Activated T-cell treated with anti-CD3 and anti-CD28 coated beads, Interleukin-2, amount 50 U/mL, for 24 hours (primary cell): ENCODE measurements at places on chromosomes 6 and 20.

DNA sequence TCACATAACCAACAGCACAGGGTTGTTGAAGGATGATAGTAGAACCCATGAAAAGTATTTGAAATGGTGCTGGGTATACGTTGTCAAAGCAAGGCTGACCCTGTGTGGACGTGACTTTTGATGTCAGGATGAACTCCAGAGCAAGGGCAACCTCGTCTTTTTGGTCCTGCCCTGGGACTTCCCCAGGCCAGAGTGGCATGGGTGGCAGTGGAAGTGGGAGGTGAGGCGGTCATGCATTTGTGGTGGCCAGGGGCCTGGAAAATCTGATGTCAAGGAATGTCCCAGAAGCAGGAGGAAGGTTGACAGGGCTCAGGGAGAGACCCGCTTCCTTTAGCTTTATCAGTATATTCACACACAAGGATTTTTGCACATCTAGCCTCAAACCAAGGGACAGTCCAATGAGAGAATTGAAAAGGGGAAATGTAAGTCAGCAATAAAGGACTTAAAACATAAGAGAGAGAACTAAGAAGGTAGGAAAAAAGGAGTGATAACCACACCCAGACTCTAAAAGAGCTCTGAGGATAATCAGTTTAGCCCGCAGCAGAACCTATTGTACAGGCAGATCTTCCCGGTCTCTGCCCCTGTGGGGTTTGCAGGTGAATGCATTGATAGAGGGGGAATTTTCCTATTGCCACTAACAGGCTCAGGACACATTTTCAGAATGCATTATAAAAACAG is 98.8 kb upstream of the HDGFL1 start:
- no peaks in the 10 kb centered on the region for H3K27me3 ChIP-seq
- no peak overlapping the region for H3K27ac ChIP-seq
- DNase-seq: no peak

DNA sequence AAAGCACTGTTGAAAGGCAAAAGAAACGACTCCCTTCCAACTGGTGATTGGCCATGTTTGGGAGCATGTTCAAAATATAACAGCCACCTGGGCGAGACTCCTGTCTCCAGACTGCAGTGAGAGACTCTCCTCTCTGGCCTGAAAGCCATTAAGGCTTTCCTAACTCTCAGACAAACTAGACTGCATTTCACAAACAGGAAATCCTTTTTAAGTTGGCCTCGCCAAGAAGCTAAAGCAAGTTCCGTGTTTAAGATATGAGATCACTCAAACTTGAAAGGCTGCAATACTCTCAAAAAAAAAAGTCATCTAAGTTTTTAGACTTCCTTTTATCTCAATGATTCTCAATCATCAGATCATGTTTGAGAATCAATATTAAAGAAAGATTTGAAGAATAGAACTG is 117.0 kb downstream of the TFAP2A start:
- no peak overlapping the region for H3K4me3 ChIP-seq
- H3K4me1 ChIP-seq: no peaks in the 10 kb centered on the region
- no peaks in the 10 kb centered on the region for H3K27me3 ChIP-seq

GRCh38 chr20:39136798-39137197 is 174.7 kb downstream of the DHX35 start:
- no peak for DNase-seq
- H3K27ac ChIP-seq: no peak overlapping the region
- H3K4me1 ChIP-seq: no peaks in the 10 kb centered on the region
- peaks cover 5% of the 10 kb centered on the region for H3K27me3 ChIP-seq
- H3K4me3 ChIP-seq: no peak overlapping the region

DNA sequence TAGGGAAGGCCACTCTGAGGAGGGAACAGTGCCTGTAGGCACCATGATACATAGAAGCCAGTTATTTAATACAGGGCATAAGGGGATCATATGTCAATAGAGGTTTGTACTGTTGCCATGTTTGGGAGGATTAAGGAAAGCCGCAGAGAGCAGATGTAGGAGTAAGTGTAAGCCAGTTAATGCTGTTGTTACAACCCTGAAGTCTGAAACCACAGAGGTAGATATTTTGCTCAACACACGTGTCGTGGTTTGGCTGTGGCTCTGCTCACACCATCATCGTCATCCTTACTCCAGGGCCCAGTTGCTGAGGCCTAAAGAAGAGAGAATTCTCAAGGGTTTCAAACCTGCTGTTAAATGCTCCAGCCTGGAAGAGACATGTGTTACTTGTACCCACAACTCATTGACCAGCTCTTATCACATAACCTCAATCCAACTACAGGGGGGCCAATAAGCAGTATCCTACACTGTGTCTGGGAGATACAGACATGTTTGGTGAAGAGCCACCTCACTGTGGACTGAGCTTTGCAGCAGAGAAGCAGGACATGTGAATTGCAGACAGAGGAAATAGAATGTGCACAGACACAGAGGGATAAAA is 31.0 kb upstream of the PSMF1 start:
- no peaks in the 10 kb centered on the region for H3K27me3 ChIP-seq
- peaks cover 26% of the 10 kb centered on the region for H3K4me1 ChIP-seq
- peaks cover 11% of the 10 kb centered on the region for H3K36me3 ChIP-seq
- no peak overlapping the region for H3K4me3 ChIP-seq
- peak overlapping the region; percentile 23 for H3K27ac ChIP-seq

GRCh38 chr6:26107935-26108334 is 20.7 kb downstream of the HFE start:
- no peak overlapping the region for H3K27ac ChIP-seq
- H3K4me1 ChIP-seq: peaks cover 17% of the 10 kb centered on the region
- peaks cover 2% of the 10 kb centered on the region for H3K27me3 ChIP-seq
- no peaks in the 10 kb centered on the region for H3K36me3 ChIP-seq

DNA sequence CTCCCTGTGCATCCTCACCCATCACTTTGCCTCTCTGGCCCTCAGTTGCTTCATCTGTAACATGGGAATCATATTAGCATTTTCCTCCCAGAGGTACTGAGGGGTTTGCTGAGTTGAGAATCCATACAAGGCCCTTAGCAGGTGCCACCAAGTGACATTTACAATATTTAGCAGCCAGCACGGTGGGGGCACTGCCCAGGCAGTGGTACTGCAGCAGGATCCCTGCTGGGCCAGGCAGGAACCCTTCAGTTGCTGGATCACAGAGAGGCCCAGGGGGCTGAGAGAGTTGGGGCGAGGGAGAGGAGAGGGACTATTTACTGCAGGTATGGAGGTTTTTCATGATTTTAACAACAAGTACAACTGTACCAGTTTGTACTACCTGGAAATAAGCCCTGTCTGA is 65.9 kb downstream of the CDH22 start:
- no peak overlapping the region for H3K4me3 ChIP-seq
- peaks cover 44% of the 10 kb centered on the region for H3K27me3 ChIP-seq
- H3K27ac ChIP-seq: no peak overlapping the region

DNA sequence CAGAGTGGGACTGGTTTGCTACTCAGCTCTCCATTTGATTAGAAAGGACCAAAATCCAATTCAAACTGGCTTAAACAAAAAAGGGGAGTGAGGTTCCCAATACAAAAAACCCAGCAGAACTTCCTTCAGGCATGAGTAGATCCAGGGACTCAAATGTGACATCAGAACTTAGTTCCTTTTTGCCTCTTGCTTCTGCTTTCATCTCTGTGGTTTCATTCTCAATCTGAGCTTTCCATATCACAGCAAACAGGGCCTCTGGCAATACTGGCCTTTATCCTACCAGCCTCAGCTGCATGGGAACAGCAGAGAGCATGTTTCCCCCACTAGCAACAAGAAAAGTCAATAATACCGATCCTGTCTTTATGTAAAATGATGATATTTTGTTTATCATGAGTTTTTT is 28.6 kb upstream of the PRELID3B start:
- H3K4me3 ChIP-seq: no peak overlapping the region
- peaks cover 13% of the 10 kb centered on the region for H3K27me3 ChIP-seq
- H3K4me1 ChIP-seq: peaks cover 36% of the 10 kb centered on the region

GRCh38 chr6:1672379-1672778 is 62.7 kb downstream of the FOXC1 start:
- DNase-seq: no peak
- H3K27me3 ChIP-seq: no peaks in the 10 kb centered on the region
- no peaks in the 10 kb centered on the region for H3K4me1 ChIP-seq
- no peak overlapping the region for H3K4me3 ChIP-seq
- no peaks in the 10 kb centered on the region for H3K36me3 ChIP-seq

DNA sequence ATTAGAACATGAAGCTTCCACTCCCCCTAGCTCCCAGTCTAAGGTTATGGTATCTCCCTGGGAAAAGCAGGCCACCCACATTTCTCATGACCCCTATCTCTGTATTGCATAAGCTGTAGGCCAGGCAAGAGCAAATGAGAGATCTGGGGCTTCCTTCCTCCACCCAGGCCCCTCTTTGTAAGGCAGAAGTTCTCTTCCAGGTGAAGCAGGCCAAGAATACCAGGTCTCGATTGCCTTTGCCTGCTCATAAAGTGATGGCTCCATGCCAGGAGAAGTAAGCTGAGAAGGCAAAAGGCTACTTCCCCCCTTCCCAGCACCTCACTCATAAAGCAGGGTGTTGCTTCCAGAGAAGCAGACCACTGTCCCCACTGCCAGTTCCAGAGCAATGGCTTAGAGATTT is 144.1 kb upstream of the KCNK16 start:
- no peaks in the 10 kb centered on the region for H3K4me1 ChIP-seq
- no peak for DNase-seq
- H3K27ac ChIP-seq: no peak overlapping the region
- H3K36me3 ChIP-seq: no peaks in the 10 kb centered on the region

- no peaks in the 10 kb centered on the region for H3K27me3 ChIP-seq
- H3K27ac ChIP-seq: peak overlapping the region; percentile 74
- peaks cover 5% of the 10 kb centered on the region for H3K36me3 ChIP-seq
- H3K4me3 ChIP-seq: peak overlapping the region; percentile 92
Measured at GRCh38 chr6:29749308-29749662, 26.1 kb downstream of the HLA-F start.

- no peak for DNase-seq
- H3K27ac ChIP-seq: peak overlapping the region; percentile 41
- peaks cover 53% of the 10 kb centered on the region for H3K4me1 ChIP-seq
- peaks cover 85% of the 10 kb centered on the region for H3K36me3 ChIP-seq
- no peaks in the 10 kb centered on the region for H3K27me3 ChIP-seq
- no peak overlapping the region for H3K4me3 ChIP-seq
Measured at GRCh38 chr6:36862164-36862847, 12.3 kb downstream of the PPIL1 start.

DNA sequence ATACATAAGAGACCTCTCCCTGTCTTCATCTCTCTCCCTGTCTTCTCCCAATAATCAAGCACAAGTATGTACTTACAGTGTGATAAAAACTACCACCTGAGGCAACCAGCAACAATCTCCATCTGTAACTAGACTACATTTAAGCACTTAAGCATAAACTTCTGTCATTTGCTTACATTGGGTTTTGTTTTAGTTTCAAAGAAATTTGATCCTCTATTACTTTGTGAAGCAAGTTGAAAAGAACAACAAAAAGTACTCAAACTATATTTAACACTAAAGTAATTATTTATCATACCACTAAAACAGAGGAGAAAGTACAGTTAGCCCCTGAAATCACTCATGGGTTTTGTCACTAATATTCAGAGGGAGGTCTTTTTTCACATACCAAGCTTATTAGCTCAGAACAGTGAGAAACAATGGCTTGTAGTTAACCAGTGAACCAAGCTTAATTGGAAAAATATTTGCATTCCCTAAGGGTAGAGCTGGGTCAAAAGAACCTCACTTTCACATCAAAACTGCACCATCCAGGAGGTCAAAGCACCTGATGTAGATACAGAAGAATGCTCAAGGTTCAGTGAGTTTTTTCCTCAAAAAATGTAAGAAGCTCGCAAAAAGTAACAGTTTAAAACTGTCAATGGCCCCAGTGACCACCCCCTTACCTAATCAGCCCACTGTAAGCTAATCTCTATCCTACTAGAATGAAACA is 34.1 kb downstream of the DCDC2 start:
- H3K4me1 ChIP-seq: no peaks in the 10 kb centered on the region
- H3K36me3 ChIP-seq: no peaks in the 10 kb centered on the region
- H3K27me3 ChIP-seq: peaks cover 39% of the 10 kb centered on the region
- DNase-seq: no peak

- no peak overlapping the region for H3K4me3 ChIP-seq
- H3K27me3 ChIP-seq: no peaks in the 10 kb centered on the region
- DNase-seq: no peak
- H3K27ac ChIP-seq: no peak overlapping the region
- H3K4me1 ChIP-seq: no peaks in the 10 kb centered on the region
- H3K36me3 ChIP-seq: no peaks in the 10 kb centered on the region
Measured at GRCh38 chr6:52438926-52439325, 18.8 kb downstream of the EFHC1 start.

- H3K27me3 ChIP-seq: no peaks in the 10 kb centered on the region
- H3K36me3 ChIP-seq: peaks cover 28% of the 10 kb centered on the region
- peak overlapping the region; percentile 90 for H3K27ac ChIP-seq
- DNase-seq: no peak
- peaks cover 91% of the 10 kb centered on the region for H3K4me1 ChIP-seq
Measured at GRCh38 chr6:149334682-149335160, 17.2 kb downstream of the TAB2 start.

DNA sequence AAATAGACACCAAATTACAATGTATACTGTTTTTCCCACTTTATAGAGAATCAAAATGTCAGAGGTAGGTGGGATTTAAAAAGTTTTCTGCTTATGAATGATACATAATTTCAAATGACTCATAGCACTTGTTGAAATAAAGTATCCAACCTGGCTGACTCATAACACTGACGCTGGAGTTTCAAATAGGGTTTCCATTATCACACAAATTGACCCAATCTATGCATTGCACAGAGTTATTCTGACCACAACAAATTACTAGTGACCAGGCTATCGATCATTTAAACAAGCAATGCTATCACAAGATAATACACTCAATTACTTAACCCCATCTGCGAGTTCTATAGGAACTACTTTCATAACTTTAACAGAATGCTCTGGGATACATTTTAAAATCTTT is 31.9 kb upstream of the PRELID3B start:
- H3K27me3 ChIP-seq: peaks cover 13% of the 10 kb centered on the region
- no peaks in the 10 kb centered on the region for H3K36me3 ChIP-seq

GRCh38 chr20:10469599-10469998 is 34.5 kb downstream of the SLX4IP start:
- no peak overlapping the region for H3K27ac ChIP-seq
- peaks cover 21% of the 10 kb centered on the region for H3K36me3 ChIP-seq
- H3K4me3 ChIP-seq: no peak overlapping the region
- no peak for DNase-seq
- H3K4me1 ChIP-seq: peaks cover 14% of the 10 kb centered on the region

GRCh38 chr20:53077373-53078205 is 105.4 kb downstream of the TSHZ2 start:
- no peak for DNase-seq
- H3K27me3 ChIP-seq: peaks cover 7% of the 10 kb centered on the region
- H3K36me3 ChIP-seq: peaks cover 7% of the 10 kb centered on the region
- H3K4me3 ChIP-seq: no peak overlapping the region

GRCh38 chr6:129317931-129318820 is 391.8 kb downstream of the ARHGAP18 start:
- no peak overlapping the region for H3K27ac ChIP-seq
- DNase-seq: no peak
- peaks cover 5% of the 10 kb centered on the region for H3K4me1 ChIP-seq

DNA sequence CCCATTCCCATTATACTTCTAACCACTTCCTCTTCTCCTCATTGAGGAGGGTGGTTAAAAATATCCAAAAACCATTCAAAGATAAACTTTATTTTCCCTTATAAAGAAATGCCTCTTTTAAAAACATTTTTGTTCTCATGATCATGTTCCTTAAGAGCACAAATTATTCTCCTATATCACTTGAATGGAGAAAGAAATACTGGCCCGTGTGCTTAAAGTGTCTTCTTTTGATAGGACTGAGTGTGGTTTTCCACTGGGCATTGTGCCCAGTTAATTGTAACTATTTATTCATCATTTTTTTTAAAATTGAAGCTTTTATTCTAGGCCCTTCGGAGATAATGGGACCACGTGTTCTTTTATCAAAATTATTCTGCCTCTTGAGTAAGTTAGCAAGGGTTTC is 871.5 kb downstream of the QKI start:
- DNase-seq: no peak
- no peaks in the 10 kb centered on the region for H3K36me3 ChIP-seq
- no peaks in the 10 kb centered on the region for H3K4me1 ChIP-seq
- no peak overlapping the region for H3K27ac ChIP-seq
- H3K4me3 ChIP-seq: no peak overlapping the region
- no peaks in the 10 kb centered on the region for H3K27me3 ChIP-seq
